ENCODE measurements at places on chromosomes 3 and 15.

DNA sequence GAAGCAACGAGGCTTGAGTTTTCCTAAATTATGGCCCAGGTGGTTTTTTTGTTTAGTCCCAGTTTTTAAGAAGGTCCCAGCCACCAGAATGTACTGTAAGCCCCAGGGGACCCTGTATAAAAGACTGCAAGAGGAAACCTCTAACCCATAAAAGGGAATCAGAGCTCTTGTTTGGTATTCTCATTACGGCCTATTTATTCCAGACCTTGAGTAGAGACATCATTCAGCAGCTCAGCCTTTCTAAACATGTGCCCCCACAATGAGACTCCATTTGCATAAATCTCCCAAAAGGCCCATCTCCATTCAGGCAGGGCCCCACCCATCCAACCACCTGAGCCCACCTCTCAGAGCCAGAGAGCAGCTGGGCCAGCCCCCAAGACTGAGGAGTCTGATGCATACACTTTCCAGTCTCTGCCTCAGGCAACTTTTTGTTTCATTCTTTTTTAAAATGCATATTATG lies 25.7 kb downstream of the ZDHHC3 start:
- DNase-seq = no peak

- no peak for DNase-seq
These were observed 5.4 kb downstream of the TLNRD1 start for GRCh38 chr15:81006124-81006523.

GRCh38 chr15:62895905-62896316 lies 146.6 kb upstream of the TPM1 start:
- peak; percentile 66 for DNase-seq

DNA sequence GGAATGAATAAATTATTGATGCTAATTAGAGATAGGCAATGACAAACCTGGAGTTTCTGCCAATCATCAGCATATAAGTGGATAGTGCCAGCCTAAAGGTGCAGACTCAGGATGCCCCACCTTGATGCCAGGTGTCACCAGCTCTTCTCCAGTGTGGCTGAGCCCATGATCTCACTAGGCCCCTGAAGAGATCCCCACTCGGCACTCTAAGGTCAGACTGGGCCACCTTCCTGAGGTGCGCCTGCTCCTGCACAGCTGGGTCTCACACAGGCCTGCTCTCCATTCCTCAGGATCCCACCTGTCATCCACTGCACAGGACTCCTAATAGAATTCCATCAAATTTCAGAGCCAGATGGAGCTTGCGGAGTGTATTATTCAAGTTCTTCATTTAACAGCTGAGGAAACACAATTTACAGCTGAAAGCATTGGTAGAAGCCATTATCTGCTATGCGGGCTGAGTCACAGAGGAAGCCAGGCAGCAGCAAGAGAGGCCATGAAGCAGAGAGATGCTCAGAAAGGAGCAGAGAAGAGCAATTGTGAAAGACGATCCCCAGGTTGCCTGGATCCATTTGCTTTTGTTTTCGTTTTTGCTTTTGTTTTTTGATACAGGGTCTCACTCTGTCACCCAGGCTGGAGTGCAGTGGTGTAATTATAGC lies 25.1 kb upstream of the FSTL1 start:
- DNase-seq = no peak

DNA sequence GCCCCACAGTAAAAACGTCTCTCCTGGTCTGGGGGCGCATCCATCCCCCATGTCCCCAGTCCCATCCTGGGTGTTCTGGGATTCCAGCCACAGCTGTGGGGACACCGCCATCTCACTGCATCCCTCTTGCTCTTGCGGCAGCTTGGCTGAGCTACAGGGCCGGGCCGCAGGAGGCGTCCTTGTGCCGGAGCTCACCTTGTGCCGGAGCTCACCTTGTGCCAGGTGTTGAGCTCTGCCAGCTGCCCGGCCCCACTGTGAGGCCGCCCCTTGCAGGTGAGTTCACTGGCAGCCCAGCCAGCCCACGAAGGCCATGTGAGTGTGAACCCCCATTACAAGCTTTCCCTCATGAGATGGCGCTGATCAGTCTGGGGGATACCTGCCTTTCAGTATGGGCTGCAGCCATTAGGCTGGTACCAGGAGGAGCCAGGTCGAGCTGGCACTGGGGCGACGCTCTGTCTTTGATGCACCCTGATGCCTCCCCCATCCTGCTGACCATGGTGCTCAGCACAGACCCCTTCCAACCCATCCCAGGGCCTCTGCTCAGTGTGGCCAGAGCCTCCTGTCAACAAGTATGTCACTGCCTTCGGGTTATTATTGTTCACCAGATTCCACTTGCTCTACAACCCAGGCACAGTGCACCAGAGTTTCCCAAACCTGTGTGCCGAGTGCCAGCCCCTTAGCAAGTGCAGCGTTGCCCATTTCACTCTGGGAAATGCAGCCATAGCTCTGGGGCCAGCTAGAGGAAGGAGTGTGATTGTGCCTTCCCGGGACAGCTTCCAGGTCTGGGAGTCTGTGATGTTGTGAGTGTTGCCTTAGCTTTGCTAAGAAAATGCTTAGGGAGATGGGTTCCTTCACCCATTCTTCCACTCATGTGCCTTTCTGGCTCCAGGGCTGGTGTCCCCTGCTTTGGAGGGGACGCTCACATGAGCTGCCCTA lies 105.7 kb downstream of the APBA2 start:
- DNase-seq = no peak

- no peak for DNase-seq
These were observed 8.7 kb upstream of the MESP2 start for GRCh38 chr15:89767411-89767915.

DNA sequence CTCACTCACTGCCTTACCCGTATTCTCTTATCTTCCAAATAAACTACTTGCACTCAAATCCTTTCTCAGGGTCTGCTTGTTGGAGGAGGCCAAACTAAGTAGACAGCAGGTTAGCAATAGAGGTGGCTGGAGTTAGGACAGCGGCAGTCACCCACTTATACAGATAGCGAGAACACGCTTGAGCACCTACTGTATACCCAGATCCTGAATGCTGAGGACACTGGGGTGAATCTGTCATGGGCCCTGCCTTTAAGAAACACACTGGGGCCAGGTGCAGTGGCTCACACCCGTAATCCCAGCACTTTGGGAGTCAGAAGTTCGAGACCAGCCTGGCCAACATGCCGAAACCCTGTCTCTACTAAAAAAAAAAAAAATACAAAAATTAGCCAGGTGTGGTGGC lies 38.0 kb upstream of the TSEN2 start:
- no peak for DNase-seq

Data from skeletal muscle cell (primary cell).